ENCODE measurements at places on chromosomes 12 and 14.
A peak's percentile ranks its signal among the peaks of the same experiment; 100 is the strongest.

DNA sequence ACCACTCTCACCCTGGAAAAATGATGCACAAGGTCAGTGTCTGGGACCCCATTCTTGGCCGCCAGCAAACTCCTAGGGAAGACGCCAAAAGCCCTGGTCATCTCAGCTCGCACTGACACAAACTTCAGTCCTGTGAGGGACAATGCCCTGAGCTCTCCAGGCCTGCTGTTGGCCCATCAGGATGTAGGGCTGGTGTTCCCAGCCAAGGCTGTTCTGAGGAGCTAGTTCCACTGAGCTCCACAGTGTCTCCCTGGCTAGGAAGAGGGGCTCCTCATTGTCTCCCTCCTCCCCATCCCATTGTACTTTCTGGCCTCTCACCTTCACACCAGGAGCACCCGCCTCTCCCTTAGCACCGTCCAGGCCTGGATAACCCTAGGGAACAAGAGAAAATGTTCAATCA, 10.8 kb downstream of the COL2A1 start:
- no peak for DNase-seq

DNA sequence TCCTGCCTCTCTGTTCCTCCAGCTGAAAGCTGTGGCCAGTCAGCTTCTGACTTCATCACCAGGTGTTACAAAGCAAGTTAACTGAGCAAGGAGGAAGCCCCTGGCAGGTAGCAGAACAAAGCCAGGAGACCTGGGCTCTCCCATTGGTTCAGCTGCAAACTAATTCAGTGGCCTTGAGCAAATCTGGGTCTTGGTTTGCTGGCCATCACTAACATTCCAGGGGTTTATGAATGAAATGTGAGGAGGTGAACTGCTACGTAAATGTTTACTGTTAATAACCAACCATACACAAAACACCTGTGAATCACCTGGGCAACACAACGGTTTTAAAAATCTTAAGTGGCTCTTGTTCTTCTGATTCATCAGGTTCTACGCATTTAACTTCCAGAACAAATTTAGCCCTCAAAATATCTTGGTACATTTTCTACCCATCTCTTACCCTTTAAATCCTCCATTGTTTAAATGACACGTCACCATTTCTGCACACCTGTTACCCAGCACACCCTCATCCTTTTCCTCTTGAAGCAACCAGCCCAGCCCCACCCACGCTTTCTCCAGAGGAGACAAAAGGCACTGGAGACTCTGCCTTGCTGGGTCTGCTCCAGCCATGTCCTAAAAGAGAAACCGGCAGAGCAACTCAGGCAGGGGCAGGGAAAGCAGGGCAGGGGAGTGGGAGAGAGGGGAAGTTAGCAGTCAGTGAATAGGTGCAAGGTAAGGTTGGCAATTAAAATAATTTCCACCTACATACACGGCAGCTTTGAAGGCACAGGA, 49.3 kb upstream of the TSPAN11 start:
- no peak for DNase-seq

DNA sequence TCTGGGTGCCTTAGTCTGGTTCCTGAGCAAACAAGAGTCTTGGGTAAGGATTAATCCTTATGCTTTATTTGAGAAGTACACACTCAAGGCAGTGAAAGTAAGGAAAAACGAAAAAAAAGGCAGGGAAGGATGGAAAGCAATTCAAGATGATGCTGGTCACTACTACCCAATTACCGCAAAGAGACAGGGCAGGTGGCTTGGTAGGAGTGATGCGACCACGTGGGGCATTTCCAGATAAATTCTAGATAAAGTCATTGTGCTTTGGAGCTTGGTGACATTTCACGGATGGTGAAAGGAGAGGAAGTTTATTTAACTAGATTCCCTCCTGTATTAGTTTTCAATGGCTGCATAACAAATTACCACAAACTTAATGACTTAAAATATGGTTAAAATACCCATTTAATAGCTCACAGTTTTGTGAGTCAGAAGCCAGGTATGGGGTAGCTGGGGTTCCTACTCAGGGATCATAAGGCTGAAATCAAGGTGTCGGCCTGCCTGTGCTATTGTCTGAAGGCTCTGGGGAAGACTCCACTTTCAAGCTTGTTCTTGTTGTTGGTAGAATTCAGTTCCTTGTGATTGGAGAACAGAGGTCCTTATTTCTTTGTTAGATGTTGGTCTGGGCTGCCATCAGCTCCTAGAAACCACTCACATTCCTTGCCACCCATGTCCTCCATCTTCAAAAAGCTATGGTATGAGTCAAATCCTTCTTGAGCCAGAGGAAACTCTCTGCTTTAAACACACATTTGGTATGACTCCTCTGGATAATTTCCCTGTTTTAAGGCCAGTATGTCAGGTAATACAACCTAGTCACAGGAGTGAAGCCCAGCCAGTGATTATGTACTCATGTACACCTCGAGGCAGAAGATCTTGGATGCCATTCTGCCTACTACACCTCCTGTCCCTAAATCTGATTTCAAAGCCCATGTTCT, 5.6 kb upstream of the HMGA2 start:
- DNase-seq: no peak

- DNase-seq: no peak
Measured at GRCh38 chr14:62179367-62180018, 417.3 kb downstream of the SNAPC1 start.

- DNase-seq: no peak
Measured at GRCh38 chr14:73740618-73741326, 26.6 kb upstream of the PNMA1 start.

GRCh38 chr12:7994731-7995205, 37.7 kb upstream of the FOXJ2 start:
- no peak for DNase-seq

DNA sequence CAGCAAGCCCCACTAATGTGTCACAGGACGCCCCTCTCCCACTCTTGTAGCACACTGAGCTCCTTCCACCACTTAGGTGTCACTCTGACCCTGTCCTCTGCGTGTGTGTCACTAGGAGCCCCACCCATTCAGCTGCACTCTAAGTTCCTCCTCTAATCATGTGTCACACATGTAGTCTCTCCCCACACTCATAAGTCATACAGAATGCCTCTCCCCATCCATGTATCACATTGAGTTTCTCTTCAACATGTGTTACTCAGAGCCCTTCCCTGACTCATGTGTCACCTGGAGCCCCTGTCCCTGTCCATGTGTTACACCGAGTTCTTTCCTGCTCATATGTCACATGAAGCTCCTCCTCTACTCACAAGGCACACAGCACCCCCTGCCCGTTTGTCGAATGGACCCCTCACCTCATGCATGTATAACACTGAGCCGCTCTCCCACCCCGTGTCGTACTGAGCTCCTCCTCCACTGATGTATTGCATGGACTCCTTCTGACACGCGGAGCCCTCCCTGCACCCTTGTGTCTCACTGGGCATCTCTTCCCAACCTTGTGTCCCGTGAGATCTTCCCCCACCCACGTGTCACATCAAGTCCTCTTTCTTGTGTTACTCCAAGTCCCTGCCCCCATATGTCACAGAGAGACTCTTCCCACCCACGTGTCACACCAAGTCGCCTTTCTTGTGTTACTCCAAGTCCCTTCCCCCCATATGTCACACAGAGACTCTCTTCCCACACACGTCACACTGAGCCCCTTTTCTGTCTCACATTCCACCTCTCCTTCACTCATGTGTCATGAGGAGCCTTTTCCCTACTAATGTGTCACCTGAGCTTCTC, 31.0 kb downstream of the RTL1 start:
- DNase-seq: no peak

DNA sequence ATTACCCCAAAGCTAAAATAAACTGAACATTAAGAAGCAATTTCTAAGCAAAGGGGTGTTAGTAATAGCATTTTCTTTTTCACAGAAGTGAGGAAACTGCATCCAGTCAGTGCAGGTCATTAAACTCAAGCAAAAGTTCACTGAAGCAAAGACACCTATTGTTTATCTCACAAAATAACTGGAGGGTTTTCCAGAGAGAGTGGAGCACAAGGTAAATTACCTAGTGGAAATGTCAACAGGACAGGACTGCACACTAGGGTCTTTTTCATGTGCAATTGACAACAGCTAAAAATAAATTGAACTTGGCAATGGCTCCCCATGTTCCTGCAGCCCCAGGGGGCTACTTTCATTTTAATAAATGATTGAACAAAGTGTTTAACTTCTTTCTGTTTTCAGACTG, 742.0 kb downstream of the GALC start:
- DNase-seq: no peak

DNA sequence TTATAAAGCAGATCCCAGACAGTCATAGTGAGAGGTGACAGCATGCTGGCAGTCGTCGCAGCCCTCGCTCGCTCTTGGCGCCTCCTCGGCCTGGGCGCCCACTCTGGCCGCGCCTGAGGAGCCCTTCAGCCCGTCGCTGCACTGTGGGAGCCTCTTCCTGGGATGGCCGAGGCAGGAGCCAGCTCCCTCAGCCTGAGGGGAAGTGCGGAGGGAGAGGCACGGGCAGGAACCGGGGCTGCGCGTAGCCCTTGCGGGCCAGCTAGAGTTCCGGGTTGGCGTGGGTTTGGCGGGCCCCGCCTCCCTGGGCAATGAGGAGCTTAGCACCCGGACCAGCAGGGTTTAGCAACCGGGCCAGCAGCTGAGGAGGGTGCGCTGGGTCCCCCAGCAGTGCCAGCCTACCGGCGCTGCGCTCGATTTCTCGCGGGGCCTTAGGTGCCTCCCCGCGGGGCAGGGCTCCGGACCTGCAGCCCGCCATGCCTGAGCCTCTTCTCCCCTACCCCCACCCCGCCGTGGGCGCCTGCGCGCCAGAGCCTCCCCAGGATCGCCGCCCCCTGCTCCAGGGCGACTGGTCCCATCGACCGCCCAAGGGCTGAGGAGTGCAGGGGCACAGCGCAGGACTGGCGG, 451.2 kb upstream of the DCN start:
- DNase-seq: no peak

GRCh38 chr12:116397148-116397547, 119.7 kb upstream of the MED13L start:
- no peak for DNase-seq

DNA sequence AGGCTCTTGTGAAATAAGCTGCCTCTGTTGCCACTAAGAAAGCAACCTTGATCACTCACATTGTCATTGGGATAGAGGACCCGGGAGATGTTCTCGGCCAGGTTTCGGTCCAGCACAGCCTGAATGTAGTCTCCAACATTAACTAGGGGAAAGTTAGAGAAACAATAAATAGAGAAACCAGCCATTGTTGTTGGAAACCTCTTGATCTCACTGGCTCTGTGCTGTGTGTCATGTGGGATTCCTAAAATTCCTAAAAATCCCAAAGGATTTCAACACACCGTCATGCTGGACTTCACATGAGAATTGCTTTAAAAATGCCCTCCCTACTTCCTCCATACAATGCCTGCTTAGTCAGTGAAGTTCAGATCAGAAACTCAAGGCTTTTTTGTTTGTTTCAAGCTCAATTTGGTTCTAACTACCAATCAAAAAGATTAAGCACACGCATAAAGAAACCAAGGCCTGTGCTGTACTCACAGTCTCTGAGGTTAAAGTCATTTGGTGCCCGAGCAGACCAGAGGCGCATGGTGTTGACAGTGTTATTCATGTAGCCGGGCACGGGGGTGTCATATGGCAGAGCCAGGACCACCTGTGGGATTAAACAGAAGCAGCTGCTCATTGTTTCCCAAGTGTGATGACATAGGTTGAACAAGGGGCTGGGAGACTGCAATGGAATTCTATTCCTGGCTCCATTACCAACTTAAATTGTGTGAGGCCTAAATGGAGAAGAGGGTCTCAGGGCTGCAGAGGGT, 23.6 kb downstream of the PYGL start:
- no peak for DNase-seq

DNA sequence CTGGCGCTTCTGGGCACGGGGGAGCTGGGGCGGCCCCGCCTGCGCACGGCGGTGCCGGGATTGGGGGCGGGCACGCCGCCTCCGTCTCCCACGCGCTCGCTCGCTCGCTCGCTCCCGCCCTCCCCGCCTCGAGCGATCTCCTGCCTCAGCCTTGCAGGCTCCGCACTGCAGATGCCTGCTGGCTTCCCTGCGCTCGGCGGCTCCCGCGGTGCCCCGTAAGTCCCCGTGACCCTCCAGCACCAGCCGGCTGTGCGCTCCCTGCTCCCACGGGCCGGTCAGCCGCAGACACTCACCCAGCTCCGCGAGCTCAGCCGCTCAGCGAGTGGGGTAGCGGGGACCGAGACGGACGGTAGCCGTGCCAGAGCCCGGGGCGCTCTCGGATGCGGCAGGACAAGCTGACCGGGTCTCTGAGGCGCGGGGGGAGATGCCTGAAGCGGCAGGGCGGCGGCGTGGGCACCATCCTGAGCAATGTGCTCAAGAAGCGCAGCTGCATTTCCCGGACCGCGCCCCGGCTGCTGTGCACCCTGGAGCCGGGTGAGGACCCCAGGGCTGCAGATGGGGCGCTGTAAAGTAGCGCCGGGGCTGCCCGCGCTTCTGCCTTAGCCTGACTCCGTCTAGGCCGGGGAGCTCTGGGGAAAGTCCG, at the start of gene TBC1D30:
TSS of gene TBC1D30 (plus strand) at position 148 of the 643 bp plus-strand sequence. CDS start at position 381, 233 bp downstream.
- peak; percentile 24 for DNase-seq

- no peak for DNase-seq
Measured at GRCh38 chr14:69475194-69475818, 9.2 kb upstream of the PLEKHD1 start.

GRCh38 chr12:129190827-129191226, 337.5 kb downstream of the GLT1D1 start:
- DNase-seq: no peak

DNA sequence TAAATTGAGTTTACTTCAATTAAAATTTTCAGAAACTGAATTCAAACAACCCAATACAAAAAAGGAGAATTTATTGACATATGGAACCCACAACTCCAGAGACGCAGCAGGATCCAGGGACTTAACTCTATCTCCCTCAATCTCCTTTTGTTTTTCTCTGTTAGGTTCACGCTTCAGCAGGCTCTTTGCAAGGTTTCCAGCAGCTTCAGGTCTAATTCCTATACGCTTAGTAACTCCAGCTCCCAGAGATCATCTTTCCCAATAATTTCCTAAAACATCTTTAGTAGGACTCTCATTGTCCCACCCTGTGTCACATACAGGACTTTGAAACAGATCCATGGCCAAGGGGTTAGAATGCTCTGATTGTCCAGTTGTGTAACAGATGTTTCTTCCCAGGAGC, 175.2 kb downstream of the RMST start:
- DNase-seq: no peak

GRCh38 chr14:101761881-101762529, 496 bp downstream of the PPP2R5C start:
- DNase-seq: peak; percentile 25

DNA sequence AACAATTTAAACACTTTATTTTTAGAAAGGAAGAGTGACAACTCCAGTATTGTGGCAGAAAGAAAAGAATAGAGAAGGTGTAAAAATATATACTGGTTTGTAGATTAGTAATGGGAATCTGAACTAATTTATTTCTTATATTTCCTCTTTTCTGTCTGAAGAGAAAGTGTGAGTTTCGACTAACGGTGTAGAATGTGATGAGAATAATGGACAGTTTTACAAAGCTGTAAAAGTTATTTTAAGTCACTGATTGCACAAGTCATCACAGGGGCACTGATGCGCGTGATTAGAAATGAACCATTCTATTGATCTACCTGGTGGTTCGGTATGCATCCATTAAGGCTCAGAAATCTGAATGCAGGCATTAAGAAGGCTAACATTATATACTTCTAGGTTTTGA, 158.5 kb upstream of the ATXN7L3B start:
- no peak for DNase-seq

DNA sequence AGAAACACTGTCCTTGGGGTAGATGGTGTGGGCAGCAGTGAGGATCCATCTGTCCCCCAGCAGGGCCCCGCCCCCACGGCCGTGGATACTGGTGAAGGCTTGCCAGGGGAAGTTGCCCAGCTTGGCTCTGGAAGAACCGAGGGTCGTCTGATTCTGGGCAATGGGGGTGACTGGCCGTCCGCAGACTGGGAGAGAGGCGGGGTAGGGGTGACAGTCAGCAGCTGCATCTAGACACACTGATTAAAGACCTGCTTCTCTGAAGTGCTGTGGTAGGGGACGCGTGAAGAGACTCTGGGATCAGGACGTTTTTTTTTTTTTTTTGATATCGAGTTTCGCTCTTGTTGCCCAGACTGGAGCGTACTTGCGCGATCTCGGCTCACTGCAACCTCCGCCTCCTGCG, 4.7 kb upstream of the C1R start:
- no peak for DNase-seq

Measured in activated T-cell treated with anti-CD3 and anti-CD28 coated beads for 4 hours (primary cell).